ENCODE measurements at places on chromosomes 5 and 9.

DNA sequence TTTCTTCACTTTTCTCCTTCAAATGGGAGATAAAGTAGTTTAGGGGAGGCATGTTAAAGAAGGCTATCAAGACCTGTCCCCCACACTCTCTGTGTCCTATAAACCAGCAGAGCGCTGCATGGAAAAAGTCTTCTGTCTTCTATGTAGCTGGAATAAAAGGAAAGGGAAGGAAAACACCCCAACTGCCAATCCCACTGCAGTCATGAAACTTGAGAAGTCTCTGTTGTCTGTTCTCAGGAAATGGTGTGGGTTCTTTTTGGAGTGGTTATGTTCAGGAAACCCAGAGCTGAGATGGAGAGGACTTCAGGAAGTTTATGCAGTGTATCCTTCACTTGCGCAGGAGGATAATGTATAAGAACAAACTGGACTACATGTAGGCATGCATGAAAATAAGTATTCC is 274.3 kb downstream of the GAS1 start:
- DNase-seq: no peak

DNA sequence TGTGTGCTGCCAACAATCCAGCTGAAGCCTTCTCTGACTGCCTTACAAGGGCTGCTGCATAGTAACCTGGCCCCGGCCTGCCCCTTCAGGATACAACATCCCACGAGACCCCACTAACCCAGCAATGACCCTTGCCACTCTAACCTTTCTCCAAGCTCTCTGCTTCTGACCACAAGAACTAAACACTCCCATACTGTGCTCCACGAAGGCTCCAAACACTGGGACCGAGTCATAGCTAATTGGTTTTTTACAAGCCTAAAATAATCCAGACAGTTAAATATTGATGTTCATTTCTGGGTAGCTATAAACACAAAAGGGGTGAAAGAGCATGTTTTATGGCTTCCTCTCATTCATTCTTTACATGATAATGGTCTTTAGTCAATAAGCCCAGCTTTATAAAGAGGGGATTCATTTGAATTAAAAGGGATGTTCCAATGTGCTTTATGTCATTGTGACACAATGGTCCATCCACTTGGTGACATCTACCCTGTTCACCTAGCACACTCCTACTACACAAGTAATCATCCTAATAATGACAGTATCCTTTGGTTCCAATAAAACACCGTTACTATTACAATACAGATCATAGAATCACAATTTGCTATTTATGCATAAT is 16.2 kb upstream of the TLE4 start:
- no peak for DNase-seq

DNA sequence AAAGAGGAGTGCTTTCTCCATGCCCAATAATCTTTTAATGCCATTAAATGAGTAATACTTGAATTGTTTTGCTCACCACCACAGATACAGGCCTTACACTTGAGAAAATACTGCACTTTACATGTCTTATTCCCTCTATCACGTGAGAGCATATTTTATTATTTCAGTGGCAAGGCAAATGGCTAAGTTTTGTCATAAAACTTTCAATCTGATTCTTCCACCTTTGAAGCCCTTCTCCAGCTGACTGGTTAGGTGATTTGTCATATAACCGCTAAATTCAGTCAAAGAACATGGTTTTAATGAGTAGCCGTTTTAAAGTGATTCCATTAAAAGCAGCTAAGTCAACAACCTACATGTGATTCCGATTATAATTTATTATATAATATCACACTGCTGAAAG is 43.8 kb downstream of the FAT2 start:
- DNase-seq: no peak

GRCh38 chr5:150224483-150225027 is 34.7 kb downstream of the SLC6A7 start:
- peak; percentile 33 for DNase-seq

DNA sequence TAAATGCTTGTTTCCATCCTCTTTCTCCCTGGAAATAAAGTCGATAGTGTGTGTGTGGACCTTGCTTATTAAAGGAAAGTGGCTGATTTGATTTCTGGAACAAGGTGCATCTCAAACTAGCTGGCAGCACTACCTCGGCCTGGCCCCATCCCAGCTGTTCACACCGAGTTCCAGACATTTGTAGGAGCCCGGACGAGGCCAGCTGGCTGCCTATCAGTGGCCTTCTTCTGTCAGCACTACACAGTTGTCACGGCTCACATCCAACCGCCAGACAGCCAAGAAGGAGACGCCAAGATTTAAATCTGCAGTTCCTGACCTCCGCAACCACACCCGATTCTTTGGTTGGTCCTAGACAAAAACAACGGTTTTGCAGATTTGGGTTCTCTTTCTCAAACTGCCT is 63.6 kb downstream of the PALM2AKAP2 start:
- DNase-seq: no peak

GRCh38 chr5:176632745-176633144 is 2.3 kb downstream of the EIF4E1B start:
- no peak for DNase-seq

GRCh38 chr5:121988488-121988887 is 26.7 kb downstream of the SRFBP1 start:
- no peak for DNase-seq

GRCh38 chr9:79037338-79037737 is 534.4 kb upstream of the TLE4 start:
- no peak for DNase-seq

- no peak for DNase-seq
Measured at GRCh38 chr5:96426831-96427230, 6.2 kb downstream of the PCSK1 start.

GRCh38 chr5:6712577-6713273 is 507 bp upstream of the TENT4A start:
- DNase-seq: peak; percentile 97

DNA sequence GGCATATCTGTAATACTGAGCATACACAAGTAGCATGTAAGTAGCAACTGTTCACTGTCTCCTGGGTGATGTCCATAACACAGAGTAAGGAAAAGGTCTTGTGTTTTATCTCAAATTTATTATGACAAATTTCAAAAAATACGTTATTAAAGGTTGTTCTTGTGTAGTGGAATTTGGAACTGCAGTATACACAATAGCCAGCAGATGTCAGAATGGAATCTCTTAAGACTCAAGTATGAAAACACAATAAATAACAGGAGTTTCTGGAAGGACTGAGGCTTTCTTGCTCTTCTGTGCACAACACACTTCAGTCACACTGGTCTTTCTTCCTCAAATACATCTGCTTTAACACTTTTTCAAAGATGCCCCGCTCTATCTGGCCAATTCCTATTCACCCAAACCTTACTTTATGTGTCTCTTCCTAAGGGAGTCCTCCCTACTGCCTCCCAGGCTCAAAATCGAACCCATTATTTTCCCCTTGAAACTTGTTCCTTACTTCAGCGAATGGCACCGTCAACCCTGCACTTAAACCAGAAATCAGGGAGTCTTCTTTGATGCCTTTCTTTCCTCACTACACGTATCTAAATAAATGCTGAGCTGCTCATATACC is 6.5 kb upstream of the FBXO10 start:
- DNase-seq: peak; percentile 79

- DNase-seq: peak; percentile 77
Measured at GRCh38 chr9:135898634-135899407, 8.5 kb downstream of the CAMSAP1 start.

GRCh38 chr9:79858508-79858907 is 286.7 kb downstream of the TLE4 start:
- DNase-seq: peak; percentile 35

All from GM23248 (cell line).